ENCODE measurements at places on chromosomes 11 and 22. TPM values are rescaled to one million over a fixed set of nuclear protein-coding genes. Genes with fewer than 3 reads are reported as not detected.

Gene SCO2
- 1.3 TPM for total RNA-seq

Gene ISX
- total RNA-seq = not detected

Gene SERHL2
- 11.5 TPM for total RNA-seq

Gene LARGE1
- 14.4 TPM for total RNA-seq

Gene CRYBB3
- total RNA-seq = not detected

Gene BAIAP2L2
- total RNA-seq = 2.2 TPM

Gene MRGPRX4
- total RNA-seq = not detected

Gene TMEM138
- total RNA-seq = 32.8 TPM

Gene OR52H1
- total RNA-seq = not detected

Gene OR4D9
- not detected for total RNA-seq

Gene VPREB1
- total RNA-seq = not detected

Gene LIMK2
- 11.6 TPM for total RNA-seq

Gene SLC5A1
- not detected for total RNA-seq

Gene P2RY2
- not detected for total RNA-seq

Gene SCUBE2
- total RNA-seq = 2.8 TPM

Gene CDON
- 81.3 TPM for total RNA-seq

Measured in pericardium fibroblast (primary cell).